ENCODE measurements at places on chromosomes 3 and 15. TPM values are rescaled to one million over a fixed set of nuclear protein-coding genes. Genes with fewer than 3 reads are reported as not detected.

- peak; percentile 6 for DNase-seq
These were observed 107.2 kb upstream of the RASGRP1 start for GRCh38 chr15:38671675-38672254.

DNA sequence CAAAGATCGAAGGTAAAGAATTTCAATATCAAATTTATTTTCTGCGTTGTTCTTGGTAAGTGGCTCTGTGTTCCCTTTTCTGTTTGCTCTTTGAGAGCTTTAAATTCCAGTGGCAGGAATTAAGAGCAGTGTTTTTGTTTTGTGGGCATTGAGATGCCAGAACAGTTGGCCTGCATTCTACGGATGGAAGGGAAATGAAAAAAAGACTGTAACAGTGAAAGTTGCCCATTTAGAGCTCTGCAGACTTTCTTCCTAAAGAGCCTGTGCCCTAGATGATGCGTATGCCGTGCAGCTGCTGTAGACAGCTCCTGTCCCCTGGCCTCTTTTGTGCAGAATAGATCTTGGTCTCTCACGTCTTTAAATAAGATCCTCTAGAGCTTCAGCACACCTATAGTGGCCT, 58.8 kb downstream of the KAT2B start:
- DNase-seq = no peak

DNA sequence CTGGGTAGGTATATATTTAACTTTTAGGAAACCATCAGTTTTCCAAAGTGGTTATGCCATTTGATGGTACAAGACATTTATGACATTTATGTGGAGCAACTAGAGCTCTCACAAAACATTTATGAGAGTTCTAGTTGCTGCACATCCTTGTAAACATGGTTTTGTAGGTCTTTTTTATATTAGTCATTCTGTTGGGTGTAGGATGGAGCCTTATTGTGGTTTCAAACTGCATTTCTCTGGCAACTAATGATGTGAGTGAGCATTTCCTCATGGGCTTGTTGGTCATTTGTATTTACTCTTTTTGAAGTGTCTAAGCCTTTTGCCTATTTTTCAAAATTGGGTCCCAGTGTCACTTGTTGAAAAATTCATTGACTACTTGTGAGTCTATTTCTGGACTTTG, 45.7 kb upstream of the MGLL start:
- DNase-seq = no peak

Gene TPRG1
- total RNA-seq = not detected
